ENCODE measurements at places on chromosomes 11 and 22.

DNA sequence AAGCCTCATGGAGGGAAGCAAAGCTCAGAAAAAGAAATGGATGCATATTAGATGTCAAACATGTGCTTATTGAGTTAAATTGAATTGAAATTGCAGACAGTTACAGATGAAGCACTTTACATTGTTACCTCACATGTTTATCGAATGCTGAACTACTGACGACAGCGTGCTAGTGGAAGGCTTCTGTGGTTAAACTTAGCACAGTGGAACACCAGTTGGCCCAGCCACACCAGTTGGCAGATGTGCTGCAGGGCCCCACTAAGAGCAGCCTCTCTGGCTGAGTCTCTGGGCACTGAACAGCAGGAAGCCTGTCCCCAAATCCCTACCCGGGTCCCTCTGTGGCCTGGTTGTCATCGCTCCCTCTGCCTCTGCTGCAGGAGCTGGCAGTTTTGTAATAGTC is 242.1 kb downstream of the NTM start:
- DNase-seq: no peak

- no peak for DNase-seq
Measured at GRCh38 chr11:33721426-33721825, 14.8 kb downstream of the CD59 start.

GRCh38 chr22:19201869-19202798 is 23.6 kb upstream of the SLC25A1 start:
- no peak for DNase-seq

GRCh38 chr22:18997925-18998315 is 61.8 kb upstream of the PRODH start:
- DNase-seq: no peak

DNA sequence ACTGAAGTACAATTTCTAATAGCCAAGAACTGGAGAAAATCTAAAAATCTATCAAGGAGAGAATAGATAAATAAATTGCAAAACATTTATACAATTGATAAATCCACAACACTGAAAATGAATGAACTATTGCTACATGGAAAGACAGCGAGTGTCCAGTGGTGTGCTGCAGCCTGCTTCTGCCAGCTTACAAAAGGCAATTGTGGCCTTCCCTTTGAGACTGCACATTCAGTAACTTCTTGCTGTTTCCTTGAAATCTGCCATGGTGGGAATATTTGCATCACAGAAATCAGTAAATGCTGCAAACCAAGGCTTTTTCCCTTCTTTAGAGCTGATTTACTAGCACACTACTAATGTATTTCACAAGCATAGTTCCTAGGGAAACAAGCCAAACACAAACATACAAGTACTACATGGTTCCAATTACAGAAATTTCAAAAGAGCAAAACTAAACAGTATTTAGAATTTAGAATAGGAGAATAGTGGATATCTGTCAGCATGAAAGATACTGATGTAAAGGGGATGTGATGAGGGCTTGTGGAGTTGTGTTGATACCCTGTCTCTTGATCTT is 76.9 kb upstream of the TRIM77 start:
- no peak for DNase-seq

DNA sequence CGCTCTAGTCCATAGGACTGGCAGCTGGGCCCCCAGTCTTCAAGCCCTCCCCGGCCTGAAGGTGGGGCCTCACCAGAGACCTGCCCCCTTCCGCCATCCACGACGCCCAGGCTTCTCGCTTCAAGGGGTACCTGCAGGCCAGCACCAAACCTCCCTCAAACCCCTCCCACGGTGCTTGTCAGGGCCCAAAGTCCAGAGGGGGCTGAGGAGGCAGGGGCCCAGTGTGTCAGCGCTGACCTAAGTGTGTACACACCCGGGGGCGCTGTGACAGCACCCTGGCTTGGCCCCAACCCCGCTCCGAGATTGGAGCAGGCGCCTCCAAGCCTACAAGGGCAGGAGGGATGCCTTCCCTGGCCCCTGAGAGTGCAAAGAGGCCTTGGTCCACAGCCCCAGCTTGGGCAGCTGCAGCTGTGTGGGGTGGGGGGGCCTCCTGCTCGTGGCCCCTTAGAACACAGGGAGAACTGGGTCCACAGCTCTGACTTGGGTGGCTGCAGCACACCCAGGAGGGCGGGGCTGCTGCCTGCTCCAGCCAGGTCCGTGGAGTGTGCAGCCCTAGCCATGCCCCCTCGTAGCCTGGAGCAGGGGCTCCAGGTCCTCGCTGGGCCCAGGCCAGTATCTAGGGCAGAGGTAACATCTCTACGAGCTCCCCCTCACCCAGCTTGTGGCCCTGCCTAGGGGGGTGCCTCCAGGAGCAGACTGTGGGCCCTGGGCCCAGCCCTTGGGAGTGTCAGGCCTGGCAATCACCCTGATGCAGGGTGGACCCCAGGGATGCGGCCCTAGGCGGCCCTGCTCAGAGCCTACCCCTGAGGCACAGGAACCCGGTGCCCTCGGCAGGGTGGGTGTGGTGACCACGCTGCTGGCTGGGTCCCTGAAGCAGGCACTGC is 4.9 kb downstream of the SBF2 start:
- DNase-seq: no peak

- no peak for DNase-seq
Measured at GRCh38 chr22:29060251-29060869, 1.3 kb downstream of the C22orf31 start.

DNA sequence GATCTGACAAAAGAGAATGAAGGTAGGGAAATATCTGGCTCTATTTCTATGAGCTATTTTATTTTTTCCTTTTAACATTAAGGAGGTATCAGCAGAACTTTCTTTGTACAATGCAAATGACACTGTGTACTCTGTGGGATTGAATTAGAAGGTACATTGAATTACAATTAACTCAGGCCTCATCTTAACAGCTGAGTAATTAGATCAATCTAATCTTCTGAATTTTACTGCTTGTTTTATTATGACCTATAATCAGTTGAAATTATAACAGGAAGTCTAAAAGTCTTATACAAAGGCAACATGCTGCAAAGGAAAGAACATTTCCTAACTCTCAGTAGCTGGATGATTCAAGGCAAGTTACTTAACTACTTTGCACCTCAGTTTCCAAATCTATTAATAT is 69.8 kb downstream of the RELT start:
- DNase-seq: no peak

- no peak for DNase-seq
Measured at GRCh38 chr22:26737262-26737661, 79.9 kb downstream of the MIAT start.

GRCh38 chr22:44179196-44179988 is 1.3 kb upstream of the PARVG start:
- no peak for DNase-seq

- no peak for DNase-seq
Measured at GRCh38 chr11:77400775-77401449, 73.0 kb downstream of the PAK1 start.

DNA sequence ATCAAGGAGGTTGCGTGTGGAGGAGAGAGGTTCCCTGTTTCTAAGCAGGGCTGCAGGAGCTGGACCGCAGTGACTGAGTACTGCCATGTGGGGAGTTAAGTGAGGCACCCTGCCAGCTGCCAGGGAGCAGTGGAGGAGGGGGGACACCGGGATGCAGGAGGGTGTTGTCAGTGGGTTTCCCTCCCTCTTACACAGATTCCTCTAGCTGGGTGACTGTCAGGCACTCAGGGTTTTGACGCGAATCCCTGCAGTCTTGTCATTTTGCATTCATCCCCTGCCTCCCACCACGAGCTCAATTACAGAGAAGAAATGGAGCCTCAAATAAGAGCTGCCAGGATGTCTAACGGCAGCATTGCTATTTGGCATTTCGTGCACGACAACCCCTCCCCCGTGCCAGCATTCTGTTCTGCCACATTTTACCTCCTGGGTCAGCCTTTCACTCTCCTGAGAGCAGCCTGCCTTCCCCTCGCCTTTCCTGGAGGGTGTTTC is 119.8 kb upstream of the SORL1-AS1 start:
- DNase-seq: no peak

DNA sequence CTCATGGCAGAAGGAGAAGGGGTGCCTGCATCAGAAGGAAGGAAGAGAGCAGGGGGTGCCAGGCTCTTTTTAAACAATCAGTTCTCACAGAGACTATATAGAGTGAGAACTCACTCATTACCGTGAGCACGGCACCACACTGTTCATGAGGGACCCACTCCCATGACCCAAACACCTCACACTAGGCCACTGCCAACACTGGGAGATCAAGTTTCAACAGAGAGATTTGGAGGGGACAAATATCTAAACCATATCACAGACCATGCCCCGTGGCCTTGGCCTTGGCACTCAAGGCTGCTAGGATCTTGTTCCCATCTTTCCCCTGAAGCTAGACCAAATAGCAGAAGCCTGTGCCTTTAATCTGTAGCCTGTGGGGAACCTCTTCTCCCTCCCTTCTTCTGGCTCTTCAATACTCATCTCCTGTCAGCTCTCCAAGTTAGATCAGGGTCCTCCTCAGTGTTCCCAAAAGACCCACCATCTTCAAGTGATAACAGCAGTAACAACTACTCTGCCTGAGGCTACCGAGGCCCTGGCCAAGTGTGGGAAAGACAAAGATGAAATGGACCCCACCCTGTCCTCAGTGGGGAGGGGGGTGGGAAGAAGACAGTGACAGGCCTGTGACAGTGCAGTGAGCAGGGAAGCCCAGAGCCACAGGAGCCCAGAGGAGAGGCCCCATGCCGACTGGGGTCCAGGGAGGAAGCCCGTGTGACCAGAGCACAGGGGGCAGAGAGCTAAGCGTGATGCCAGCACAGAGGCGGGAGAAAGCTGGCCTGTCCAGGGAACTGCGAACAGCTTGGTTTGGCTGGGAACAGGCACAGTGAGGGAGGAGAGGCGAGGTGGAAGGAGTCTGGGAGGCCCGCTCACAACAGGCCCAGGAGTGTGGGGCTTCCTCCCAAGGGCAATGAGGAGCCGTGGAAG is 72.6 kb downstream of the MYO7A start:
- no peak for DNase-seq

DNA sequence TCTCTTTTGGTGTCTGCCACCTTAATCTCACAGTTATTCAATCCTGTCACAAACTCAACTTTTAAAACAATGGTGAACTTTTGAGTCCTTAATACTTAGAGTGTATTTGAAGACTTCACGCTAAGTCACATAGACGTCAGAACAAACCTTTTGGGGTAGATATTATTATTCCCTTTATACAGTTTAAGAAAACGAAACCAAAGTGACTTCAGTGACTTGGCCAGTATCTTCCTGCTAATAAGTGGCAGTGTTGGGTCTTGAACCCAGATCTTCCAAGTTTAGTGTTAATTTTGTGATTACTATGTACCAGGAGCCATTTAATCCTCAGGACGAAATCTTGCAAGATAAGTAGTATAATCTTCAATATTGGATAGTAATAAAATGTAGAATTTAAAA is 691 bp downstream of the CEP295 start:
- no peak for DNase-seq

GRCh38 chr11:36088266-36088972 is 144.6 kb downstream of the LDLRAD3 start:
- DNase-seq: no peak

DNA sequence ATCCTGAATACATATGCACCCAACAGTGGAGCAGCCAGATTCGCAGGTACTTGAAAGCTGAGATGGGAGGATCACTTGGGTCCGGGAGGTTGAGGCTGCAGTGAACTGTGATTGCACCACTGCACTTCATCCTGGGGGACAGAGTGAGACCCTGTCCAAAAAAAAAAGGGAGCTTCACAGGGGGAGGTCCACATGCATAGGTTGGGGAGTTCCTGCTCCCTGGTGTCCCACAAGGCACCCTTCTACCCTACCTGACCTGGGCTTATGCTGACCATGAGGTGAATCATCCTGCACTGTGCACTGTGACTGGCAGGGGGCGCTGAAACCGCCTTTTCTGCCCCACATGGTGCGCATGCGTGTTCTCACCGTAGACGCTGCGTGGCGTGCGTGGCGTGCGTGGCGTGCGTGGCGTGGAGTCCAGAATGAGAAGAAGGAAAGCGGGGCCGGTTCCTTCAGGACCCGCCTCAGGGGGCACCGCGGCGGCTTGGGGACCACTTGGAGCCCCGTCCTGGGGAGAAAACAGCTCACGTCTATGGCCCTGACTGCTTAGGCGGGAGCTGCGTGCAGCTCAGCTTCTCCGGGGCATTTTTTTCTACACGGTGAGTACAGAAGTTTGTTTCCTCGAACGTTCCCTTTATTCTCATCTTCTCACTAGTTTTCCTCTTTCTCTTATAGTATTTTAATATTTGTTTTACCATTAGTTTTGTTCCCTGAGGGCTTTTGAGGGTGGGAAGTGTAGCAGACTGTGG is 116.6 kb upstream of the GRK3 start:
- peak; percentile 87 for DNase-seq

DNA sequence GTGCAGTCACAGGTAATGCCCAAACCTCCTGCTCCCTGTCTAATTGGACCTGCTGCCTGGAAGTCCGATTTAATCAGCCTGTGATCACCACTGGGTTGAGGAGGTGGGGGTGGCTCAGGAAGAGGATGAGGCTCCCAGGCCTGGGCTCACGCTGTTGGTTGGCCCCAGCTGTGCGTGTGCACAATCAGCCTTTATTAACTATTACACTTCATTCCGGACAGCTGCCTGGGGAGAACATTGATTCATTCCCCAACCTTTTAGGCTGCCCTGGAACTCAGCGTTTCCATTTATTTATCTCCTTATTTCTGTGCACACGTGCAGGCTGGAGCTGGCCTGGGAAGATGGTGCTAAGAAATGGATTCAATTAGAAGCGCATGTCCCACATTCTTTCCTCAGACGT is 123.4 kb downstream of the DSCAML1 start:
- no peak for DNase-seq

DNA sequence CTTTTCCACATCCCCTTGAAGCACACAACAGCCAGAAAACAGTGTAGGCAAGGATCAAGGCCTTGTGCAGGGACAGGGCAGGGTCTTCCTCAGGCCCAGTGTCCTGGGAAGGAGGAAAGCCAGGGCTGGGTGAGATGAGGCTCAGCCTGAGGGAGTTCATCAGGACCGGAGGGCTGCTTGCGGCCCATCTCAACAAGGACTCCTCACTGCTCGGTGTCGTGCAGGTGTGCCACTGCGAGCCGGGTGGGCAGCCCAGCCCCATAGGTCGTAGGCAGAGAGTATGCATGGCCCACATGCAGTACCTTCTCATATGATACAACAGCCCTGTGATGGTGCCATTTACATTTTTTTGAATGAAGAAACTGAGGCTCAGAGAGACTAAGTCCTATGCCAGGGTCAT is 12.9 kb downstream of the SHISA8 start:
- no peak for DNase-seq

DNA sequence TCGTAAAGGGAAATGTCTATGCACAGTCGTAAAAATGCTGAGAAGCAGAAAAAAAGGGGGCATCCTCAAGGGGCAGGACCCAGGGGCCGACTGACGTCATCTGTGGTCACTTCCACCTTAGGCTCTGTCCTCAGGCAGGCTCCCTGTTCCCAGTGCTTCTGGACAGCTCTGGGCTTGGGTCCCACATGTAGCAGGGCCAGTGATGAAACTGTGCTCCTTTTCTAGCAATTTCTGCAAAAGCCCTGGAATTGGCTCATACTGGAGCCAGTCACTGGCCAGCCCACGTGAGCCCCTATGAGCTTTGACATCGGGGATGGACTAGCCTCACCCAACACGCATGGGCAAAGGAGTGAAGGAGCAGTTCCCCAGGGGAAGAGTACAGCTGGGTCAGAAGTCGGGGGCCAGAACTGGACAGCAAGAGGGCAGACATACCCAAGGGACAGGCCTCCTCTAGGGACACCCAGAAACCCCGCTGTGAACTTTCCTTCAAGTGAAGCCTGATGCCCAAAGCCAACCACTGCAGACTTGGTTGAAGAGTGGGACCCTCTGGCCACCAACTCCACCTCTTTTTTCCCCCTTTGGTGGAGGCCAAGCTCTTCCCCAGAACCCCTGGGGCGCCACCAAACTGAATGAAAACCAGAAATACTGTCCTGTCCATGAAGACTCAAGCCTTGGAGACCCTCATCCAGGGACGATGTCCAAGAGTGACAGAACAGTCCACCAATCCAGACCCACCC is 1349.0 kb downstream of the BRD1 start:
- no peak for DNase-seq

Data from activated CD4-positive, alpha-beta T cell treated with anti-CD3 and anti-CD28 coated beads for 4 hours (primary cell).